Stimulated activated CD8-positive, alpha-beta memory T cell treated with anti-CD3 and anti-CD28 coated beads, Interleukin-4, amount 100 ng/mL, for 4 hours (primary cell): ENCODE measurements at places on chromosomes 2 and 18.
A peak's percentile ranks its signal among the peaks of the same experiment; 100 is the strongest.

DNA sequence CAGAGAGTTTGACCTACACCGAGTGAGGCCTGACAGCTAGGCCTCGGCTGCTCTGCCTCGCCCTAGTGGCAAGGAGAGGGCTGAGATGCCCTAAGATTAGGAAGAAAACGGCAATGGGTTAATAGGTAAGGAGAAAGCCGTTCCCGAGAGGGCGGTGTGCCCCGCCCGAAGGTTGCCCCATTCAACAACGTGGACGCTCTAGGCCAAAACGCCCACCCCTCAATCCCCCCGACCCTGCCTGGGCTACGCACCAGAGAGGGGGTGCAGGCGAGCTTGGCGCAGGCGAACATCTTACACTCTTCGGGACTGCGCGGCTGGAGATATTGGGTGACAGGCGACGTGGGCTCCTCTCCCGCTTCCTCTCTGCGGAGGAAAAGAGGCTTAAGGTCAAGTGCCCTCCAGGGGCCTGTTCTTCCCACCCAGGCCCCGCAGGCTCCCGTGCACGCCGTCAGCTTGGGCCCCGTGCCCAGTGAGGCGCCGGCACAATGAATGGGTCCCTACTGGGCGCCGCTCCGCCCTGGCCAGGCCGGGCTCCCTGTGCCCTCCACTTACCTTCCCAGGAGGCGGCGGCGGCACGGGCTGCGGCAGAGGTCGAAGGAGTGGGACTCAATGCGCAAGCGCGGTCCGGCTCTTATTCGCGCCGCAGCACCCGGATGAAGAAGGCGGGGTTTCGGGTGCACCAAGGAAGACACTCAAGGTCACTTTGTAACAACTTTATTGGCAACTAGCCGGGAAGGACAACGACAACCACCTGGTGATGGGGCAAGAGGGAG is at the start of gene ATP5MC3:
Gene ATP5MC3, minus strand, starts transcription at position 607 of the 773 bp plus-strand sequence. Its CDS starts 317 bp downstream, at position 290.
- peak; percentile 84 for DNase-seq

DNA sequence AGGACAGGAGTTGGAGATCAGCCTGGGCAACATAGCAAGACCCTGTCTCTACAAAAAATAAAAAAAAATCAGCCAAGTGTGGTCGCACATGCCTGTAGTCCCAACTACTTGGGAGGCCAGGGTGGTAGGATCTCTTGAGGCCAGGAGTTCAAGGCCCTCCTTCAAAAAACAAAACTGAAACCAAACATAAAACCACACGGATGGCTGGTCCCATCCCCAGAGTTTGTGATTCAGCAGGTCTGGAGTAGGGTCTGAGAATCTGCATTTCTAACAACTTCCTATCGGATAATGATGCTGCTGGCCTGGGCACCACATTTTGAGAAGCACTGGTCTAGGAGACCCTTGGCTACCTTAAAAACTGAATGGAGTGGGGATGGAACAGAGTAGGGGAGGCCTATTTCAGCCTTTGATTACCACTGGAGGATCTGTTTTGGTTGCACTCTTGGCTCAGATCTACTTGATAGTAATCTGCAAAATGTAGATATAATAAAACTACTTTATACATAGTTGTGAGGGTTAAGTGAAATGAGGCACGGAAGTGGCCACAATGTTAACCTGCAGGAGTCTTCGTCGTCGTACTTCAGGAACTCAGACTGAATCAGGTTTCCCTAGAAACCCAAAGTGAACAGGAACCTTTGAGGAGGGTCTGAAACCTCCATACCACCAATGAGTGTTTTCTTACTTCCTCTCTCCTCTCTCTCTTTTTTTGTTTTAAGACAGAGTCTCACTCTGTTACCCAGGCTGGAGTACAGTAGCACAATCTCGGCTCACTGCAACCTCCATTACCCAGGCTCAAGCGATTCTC is 25.5 kb upstream of the NFE2L2 start:
- no peak for DNase-seq

DNA sequence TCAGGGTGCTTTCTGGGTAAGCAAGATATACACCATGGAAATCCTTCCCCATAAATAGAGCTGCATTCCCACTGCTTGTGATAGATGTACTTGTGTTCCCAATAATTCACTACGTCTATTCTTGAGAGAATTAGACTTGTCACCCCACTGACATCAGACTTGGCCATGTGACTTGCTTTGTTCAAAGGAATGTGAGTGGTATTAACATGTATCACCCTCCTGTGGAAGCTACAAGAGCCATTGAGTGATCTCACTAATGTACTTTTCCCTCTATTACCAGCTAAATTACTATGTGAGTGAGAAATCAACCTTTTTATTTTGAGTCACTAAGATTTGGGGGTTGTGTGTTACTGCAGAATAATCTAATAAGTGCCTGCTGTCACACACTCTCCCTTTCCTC is 176.0 kb downstream of the CCDC178 start:
- no peak for DNase-seq

DNA sequence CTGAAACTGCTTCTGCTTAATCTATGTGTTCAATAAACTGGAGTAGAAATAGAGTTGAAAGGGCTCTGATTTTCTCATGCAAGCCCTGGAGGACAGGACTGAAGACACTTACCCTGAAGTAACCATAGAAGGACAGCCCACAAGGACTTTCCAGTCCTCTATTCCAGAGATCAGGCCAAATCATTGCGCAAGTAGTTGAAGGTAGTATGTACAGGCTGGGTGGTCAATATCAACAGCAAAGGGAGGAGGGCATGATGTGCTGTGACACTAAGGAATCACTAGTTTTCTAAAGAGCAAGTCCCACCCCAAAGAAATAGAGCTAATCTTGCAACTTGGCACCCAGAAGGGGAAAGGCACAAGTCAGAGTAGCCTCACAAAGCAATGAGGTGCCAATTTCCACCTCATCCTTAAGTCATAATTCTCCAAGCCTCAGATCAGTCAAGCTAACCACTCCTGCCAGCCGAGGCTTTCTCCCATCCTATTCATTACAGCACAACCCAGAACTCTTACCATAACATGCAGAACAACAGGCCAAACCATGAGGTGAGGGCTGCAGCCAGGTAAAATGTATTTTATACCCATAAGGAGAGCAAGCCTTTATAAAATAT is 533.5 kb downstream of the TNS1 start:
- no peak for DNase-seq

GRCh38 chr2:169961911-169962310 is 134.7 kb downstream of the UBR3 start:
- DNase-seq: no peak

DNA sequence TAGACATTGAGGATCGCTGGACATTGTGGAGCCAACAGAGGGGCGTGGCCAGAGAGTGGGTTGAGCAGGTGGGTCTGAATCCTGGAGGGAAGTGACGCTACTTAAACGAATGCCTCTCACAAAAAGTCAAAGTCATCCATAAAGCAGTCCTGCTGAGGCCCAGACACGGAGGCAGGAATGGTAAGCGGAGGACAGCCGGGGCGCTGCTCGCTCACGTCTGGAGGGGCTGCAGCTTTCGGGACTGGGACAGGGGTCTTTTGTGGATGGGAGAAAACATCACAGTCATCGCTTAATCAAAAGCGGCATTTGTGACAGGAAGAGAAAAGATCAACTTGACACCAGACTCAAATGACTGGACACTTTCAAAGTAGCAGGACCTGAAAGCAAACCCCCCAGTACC is 88.4 kb downstream of the PTGR3 start:
- no peak for DNase-seq
